Kidney epithelial cell (primary cell): ENCODE measurements at places on chromosomes 2 and 18. TPM values are rescaled to one million over a fixed set of nuclear protein-coding genes. Genes with fewer than 3 reads are reported as not detected.

DNA sequence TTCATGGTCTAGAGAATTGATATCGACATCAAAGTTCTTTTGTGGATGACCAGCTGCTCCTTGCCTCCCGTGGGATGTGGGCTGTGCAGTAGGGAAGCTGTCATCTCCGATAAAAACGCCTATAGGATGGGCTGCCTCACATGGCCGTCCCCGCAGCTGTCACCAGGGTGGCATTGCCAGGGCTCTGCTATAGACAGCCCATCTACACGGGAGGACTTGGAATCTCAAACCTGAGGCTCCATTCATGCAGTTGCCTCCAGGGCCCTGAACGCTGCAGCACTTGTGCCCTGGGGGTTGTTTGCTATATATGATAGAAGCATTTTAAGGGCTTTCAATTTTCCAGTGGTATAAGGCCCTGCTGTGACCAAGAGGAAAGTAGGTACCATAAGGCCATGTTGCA is 183.1 kb downstream of the MYCN start:
- DNase-seq = no peak

GRCh38 chr2:109254174-109254904 is 125.3 kb downstream of the SH3RF3 start:
- DNase-seq = no peak

DNA sequence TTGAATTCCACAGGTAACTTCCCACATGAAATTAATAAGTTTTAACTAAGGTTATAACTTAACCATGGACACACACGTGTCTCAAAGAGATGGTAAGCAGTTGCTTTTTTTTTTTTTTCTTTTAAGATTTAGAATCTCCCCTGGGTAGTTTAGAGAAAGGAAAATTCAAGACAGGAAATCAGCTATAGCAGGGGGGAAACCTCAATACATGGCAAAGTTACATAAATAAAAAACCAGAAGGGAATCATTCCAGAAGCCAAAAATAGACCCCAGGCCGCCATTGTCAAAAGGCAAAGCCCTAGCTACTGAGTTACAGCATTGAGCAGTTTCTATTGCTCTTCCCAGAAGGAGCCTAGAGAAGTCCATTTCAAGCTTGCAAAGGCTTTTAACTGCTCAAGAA is 91.5 kb upstream of the ZNF236 start:
- DNase-seq = no peak

Gene MOGAT1
- not detected in 2 replicates for total RNA-seq

Gene SERPINB12
- not detected in 2 replicates for total RNA-seq

- DNase-seq = peak; percentile 7
These were observed 30.6 kb upstream of the EPC2 start for GRCh38 chr2:148614014-148614321.
